Prostate gland (tissue), 2 donors: ENCODE measurements at places on chromosomes 6 and 20. TPM values are rescaled to one million over a fixed set of nuclear protein-coding genes. Genes with fewer than 3 reads are reported as not detected.

- DNase-seq = no peak
These were observed 27.1 kb downstream of the RIPOR3 start for GRCh38 chr20:50664254-50664653.

GRCh38 chr20:4787069-4787468 lies 65.4 kb downstream of the PRND start:
- DNase-seq = no peak

DNA sequence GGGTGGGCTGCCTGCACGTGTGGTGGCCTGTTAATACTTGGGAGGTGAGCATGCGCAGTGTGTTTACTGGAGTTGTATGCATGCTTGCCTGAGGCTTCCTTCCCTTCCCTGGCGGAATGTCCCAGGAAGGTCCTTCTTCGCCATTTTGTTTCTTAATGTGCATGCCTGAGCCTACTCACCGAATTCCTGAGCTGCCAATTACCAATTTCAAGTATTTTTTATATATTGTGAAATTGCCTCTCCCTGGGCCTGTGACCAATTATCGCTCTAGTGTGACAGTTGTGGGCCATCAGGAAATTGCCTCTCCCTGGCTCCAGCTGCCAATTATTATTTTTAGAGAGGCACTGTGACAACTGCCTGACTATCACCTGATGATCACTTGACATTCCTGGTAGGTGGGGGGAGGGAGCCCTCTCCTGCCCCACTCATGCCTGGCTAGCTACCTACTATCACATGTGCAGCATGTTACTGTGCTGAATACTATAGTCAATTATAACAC lies 70.0 kb downstream of the FAM50B start:
- DNase-seq = no peak

DNA sequence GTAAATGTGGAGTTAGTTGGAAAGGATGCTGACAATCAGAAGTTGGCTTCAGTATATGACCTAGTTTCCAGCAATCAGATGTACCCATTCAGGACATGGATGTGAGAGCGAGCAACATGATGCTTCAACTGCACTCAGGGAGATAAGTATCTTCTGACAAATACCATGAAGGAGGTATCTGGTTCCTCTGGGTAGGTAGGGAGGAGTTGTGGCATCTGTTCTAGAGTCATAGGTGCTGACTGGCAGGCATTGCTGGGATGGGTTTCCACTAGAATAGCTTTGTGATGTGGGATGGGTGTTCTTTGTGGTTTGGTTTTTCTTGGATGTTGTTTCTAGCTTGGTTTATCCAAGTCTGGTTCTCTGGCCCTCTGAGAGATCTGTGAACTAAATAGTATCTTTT lies 3.9 kb upstream of the REV3L start:
- no peak for DNase-seq

- no peak for DNase-seq
These were observed 138.5 kb upstream of the PHACTR1 start for GRCh38 chr6:12578097-12578496.

- DNase-seq = no peak
These were observed 826.6 kb downstream of the MAFB start for GRCh38 chr20:39862470-39862891.

GRCh38 chr6:154515826-154516225 lies 5.3 kb upstream of the CNKSR3 start:
- no peak for DNase-seq

- DNase-seq = no peak
These were observed 252.2 kb downstream of the ADGB start for GRCh38 chr6:146850981-146851380.

DNA sequence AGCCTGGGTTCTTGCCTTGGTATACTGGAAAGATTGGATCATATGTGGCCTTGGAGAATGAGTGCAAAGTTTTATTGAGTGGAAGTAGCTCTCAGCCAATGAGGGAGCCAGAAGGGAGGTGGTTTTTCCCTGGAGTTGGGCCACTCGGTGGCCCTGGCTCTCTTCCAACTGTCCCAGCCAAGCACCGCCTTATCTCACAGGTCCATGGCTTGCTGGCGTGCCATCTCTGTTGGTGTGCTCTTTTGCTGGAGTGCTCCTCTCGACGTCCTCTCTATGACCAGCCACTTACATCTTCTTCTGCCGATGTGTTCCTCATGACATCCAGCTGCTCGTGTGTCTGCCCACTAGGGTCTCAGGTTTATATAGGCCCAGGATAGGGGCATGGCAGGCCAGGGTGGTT lies 505.9 kb upstream of the SYNCRIP start:
- DNase-seq = no peak

GRCh38 chr6:37239950-37240713 lies 17.4 kb upstream of the TBC1D22B start:
- DNase-seq = peak; percentile 27

DNA sequence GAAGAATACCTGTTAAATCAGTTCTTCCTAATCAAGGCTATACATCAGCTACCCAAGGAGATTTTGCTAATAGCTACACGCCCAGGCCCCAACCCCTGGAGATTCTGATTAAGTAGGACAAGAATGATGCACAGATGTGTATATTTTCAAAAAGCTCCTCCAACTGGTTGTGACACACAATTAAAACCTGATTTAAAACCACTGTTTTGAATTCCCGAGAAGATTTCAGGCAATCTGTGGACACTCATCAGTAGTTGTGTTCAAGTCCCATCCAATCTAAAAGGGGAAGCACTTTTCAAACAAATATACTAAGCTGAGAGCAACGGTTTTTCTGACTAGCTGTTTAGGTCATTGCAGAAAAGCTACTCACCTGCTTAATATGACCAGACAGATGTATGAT lies 118.9 kb upstream of the NHSL1 start:
- no peak for DNase-seq

GRCh38 chr6:72857791-72858585 lies 236.1 kb downstream of the KCNQ5 start:
- DNase-seq = no peak

GRCh38 chr6:74690365-74690764 lies 515.5 kb downstream of the COL12A1 start:
- DNase-seq = no peak

DNA sequence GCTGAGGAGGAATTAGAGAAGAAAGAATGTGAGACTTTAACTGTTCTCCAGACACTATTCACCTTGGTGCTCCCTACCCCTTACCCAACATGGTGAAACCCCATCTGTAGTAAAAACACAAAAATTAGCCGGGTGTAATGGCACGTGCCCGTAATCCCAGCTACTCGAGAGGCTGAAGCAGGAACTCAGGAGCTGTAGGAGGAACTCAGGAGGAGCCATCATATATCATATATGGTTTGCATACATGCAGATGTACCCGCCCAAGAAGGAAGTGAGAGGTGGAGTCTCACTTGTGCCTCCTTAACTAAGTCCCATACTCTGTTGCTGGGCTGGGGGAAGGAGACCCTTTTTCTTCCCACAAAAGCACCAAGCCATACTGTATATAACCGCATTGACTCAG lies 35.5 kb upstream of the ME1 start:
- DNase-seq = no peak

DNA sequence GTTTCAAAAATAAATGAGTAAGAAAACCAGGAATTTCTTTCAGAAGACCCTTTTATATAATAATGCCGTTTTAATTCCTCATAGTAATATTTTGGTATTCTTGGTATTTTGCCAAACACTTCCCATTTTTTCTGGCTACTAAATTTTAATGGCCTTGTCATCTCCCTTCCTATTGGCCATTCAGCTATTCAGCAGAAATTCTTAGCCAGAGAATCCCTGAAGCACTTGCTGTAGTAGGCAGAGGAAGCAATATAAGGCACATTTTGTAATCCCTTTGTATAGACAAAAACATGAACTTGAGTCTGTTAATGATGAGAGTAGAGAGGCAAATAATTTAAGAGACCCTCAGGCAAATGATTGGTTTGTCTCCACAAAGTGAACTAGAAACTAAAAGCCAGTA lies 118.4 kb upstream of the LAMP5 start:
- DNase-seq = no peak

- no peak for DNase-seq
These were observed 83.1 kb downstream of the IRF4 start for GRCh38 chr6:474453-475185.

DNA sequence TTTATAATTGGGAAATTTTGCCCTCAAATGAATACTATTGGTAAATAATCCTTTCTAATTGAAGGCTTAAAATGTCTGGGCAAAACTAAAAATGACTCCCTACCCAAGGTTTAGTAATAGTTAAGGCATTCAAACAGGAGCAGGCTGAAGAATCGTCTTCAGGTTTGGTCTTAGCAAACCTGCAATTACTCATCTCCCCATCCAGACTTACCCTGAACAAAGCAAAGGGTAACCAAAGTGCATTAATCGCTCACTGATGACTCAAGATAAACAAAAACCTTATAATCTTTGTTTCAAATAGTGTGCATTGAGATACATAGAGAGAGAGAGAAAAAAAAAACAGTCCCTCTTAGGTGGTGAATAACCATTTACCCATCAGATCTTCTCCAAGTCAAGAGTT lies 225.5 kb downstream of the BMP2 start:
- DNase-seq = no peak

DNA sequence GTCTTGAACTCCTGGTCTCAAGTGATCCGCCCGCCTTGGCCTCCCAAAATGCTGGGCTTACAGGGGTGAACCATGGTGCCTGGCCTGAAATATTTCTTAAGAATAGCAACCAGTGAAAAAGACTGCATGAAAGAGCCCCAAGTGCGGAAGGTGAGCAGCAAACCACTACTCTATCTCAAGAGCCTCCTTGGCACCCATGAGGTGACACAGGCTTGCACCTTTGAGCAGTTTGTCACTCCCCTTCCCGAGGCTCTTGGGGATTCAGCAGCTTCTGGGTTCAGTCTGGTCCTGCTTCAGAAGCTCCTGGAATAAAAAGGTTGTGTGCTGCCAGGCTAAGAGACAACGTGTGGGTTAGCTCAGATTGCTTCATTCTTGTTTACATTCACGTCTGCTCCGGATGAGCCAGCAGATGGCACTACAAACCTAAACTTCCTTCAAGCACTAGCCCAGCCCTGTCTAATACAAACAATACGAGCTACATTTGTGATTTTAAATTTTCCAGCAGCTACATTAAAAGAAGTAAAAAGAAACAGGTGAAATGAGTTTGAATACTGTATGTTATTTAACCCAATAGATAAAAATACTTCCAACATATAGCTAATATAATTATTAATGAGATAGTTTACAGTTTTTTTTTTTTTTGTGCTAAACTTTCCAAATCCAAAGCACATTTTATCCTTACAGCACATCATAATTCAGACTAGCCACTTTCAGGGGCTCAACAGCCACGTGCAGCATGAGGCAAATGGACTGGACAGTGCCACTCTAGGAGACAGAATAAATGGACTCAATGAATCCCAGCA lies 46.2 kb downstream of the GJA10 start:
- peak; percentile 90 for DNase-seq

- DNase-seq = no peak
These were observed 39.6 kb downstream of the SLC23A2 start for GRCh38 chr20:4961746-4962145.

- no peak for DNase-seq
These were observed 896.7 kb upstream of the MAP3K7 start for GRCh38 chr6:91483415-91484105.

GRCh38 chr6:25397406-25397805 lies 118.2 kb downstream of the CARMIL1 start:
- DNase-seq = no peak

- no peak for DNase-seq
These were observed 15.4 kb upstream of the SNHG17 start for GRCh38 chr20:38450412-38450975.

DNA sequence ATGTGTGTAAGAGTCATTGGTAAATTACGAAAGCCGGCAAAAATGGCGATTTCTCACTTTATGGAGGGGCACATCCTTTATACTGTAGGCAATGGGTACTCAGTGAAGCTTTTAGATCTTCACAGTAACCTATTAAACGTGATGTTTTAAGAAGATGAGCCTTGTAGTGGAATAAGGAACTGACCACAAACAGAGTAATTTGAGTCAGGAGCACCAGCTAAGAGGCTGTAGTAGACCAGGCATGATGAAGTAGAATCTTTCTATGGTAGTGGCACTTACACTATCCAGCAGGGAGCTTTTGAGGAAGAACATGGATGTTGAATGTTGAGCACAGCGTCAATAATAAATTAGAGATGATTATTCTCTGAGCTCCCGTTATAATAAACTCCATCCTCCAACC lies 65.9 kb downstream of the HIVEP2 start:
- DNase-seq = no peak

DNA sequence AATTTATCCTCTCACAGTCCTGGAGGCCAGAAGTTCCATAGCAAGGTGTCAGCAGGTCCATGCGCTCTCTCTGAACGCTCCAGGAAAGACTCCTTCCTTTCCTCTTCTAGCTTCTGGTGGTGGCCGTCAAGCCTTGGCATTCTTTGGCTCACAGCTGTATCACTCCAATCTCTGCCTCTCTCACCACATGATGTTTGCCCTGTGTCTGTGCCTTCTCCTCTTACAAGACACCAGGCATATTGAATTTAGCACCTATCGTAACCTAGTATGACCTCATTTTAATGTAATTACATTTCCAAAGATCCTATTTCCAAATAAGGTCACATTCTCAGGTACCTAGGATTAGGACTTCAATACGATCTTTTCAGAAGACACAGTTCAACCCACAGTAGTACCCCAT lies 428.5 kb downstream of the CD83 start:
- no peak for DNase-seq

DNA sequence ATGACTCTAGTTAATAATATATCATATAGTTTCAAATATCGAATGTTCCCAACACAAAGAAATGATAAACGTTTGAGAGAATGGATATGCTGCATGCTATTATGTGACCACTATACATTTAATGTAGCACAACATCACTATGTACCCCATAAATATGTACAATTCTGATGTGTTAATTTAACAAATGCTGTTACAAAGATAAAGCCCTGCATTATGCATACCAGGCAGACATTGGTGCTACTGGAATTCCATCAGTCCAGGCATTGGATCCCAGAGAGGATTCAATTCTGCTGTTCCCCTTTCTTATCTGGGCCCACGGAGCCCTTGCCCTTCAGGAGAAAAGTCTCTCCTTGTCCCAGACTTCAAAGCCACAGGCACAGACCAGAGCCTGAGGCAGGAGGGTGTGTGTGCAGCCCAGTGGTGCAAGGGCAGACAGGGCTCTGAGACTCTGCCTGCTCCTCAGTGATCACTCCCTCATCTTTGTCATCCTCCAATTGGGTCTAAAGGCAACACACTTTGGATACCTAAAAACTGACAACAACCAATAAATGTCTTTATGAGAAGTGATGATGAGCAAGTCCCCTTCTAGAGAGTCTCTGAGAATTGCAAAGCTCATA lies 45.2 kb downstream of the PSMG4 start:
- DNase-seq = no peak

GRCh38 chr20:290084-290831 lies at the start of gene C20orf96:
Gene C20orf96 (minus strand): TSS chr20:290750. CDS start chr20:290610, 140 bp downstream.
- DNase-seq = peak; percentile 87

Gene GCM1
- total RNA-seq = 0.34 TPM

Gene DIDO1
- 68.5 TPM for total RNA-seq

Gene ANKEF1
- 7.1 TPM for total RNA-seq

Gene PCK1
- not detected for total RNA-seq

Gene THBD
- total RNA-seq = 88.4 TPM

Gene PCED1A
- 54.8 TPM for total RNA-seq

Gene HIVEP1
- total RNA-seq = 35.2 TPM

Gene FABP7
- not detected for total RNA-seq

Gene SALL4
- total RNA-seq = 12.6 TPM

Gene PPIL1
- total RNA-seq = 35.9 TPM
